ENCODE measurements at places on chromosomes 5 and 9.

DNA sequence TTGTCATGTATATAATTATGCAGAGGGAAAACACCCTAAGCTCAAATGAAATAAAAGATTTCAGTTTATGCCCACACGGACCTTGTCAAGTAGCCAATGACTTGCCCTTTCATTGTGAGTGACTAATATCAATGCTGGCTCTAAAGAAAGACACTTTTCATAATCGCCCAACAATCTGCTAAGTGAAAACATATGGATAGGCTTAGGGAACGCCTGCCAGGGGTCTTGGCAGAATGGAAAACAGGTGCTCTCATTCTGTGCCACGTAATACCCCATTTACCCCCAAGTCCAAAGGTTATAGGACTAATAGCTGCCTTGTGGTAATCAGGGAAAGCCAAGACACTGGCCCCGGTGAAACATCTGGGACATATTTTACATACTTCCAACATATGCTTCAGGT is 157.7 kb downstream of the SLF1 start:
- no peak for DNase-seq

- DNase-seq: no peak
These were observed 485.8 kb downstream of the NTRK2 start for GRCh38 chr9:85155352-85155751.

DNA sequence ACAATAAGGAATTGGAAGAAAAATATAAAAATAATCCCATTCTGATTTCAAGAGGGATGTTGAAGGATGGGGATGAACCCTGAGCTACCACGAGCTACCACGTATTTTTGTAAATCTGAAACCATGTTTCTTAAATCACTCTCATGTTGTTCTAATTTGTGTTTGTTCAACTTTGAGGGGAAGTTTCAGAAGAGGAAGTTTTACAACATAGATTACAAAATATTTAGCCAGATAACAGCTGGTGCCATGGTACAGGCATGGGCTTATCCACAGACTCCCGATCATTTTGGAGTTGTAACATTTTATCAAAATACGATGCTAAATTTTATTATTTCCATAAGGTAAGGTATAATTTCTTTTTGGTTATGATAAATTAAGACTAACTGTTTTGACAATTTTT is 15.2 kb downstream of the CCDC125 start:
- DNase-seq: no peak

- no peak for DNase-seq
These were observed 17.4 kb downstream of the NDFIP1 start for GRCh38 chr5:142125963-142126362.

- DNase-seq: no peak
These were observed 325.1 kb upstream of the ADAMTS16 start for GRCh38 chr5:4815002-4815401.

- DNase-seq: no peak
These were observed 109.7 kb downstream of the ZNF354C start for GRCh38 chr5:179169836-179170235.

DNA sequence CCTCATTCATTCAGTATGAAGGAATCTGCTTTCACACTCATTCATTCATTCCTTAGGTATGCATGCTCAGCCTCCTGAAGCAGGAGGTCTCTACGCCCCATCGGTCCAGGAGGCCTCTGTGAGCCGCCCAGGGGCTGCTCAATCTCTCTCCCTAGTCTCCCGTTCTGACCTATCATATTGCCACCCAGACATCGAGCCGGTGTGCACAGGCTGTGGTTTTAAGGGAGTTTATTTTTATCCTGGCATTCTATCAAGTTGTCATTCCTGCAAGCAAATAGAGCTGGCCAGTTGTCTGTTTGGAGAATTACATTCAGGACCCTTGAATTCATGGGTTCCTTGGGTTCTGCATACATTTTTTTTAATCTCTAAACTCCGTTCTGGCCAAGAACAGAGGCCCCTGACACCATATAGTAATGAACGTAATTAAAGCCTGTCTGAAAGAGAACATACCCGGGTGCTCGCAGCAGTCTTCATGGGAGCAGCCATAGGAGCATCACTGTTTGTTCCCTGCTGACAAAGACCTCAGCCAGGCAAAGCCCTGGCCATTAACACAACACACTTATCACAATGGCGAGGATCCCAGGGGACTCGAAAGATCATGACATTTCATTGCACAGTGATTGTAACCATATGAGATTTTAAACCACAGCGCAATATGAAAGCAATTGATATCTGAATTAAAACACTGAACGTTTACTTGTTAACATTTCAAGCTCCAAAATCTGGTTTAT is 80.9 kb downstream of the ADAMTS16 start:
- no peak for DNase-seq

DNA sequence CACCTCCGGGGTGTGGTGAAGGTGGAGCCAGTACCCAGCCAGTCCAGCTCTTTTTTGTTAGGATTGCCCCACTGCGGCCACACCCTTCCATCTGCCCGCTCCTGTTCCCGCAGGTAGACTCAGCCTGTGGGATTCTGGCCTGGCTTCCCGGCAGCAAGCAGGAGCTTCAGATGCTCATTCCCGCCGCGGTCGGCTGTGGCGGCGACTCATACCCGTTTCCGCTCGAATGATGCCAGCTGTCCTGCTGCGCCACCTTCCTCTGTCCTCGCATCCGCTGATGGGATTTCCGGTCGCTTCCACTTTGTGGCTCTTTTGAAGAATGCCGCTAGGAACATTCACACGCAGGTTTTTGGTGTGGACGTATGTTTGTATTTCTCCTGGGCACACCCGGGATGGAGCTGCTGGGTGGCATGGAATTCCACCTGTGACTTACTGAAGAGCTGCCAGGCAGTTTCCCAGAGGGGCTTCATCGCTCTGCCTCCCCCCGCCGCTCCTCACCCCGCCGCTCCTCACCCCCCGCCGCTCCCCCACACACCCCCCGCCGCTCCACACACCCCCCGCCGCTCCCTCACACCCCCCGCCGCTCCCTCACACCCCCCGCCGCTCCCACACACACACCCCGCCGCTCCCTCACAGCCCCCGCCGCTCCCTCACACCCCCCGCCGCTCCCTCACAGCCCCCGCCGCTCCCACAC is 60.3 kb downstream of the TENT4A start:
- no peak for DNase-seq
